ENCODE measurements at places on chromosomes 6 and 20.

- no peak for DNase-seq
Measured at GRCh38 chr20:63117151-63117550, 98.8 kb downstream of the YTHDF1 start.

DNA sequence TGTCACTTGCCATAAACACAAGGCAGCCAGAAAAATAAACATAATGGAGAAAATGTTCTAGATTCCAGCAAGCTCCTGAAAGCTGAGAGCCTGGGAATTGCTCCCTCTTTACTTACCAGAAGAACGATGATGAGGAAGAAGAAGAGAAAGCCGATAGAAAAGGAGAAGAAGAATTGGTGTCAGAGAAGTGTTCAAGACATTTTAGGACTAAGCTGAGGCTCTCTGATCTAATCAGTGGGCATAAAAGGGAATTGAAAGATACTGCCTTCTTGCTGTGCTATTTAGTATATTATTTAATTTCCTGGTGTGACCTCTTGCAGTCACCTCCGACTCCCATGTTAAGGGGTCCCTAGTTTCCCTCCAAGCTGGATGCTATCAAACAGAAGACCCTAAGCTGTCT lies 316.6 kb upstream of the JARID2 start:
- DNase-seq, result no peak

DNA sequence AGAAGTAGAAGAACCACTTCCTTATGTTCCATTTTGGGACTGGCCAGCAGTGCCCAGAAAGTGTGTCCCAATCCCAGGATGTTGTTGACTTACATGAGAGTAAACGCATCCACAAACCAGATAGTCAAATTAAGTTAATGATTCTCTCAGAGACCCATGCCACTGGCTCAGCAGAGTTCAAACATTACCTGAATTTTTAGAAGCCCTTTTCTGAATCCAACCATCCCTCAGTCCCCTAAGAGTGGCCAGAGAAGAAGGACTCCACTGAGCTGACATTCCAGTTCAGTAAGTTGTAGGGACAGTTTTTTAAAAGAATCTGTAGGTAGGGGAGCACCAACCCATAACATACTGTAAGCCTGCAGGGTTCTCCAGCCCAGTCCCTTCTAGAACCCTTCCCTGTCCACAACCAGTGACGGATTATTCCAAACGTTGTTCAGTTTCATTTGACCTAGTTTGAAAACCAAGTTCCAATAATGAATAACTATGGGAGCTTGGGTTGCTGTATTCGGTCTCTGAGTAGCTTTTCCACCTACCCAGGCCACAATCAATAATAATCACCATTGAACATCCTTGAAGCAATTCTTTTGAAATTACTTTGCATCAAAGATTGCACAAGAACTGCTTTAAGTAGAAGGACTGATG lies 153.0 kb downstream of the LPA start:
- no peak for DNase-seq

GRCh38 chr6:136866872-136867416 lies 44.6 kb downstream of the PEX7 start:
- no peak for DNase-seq

- no peak for DNase-seq
Measured at GRCh38 chr20:37877832-37878772, 24.8 kb upstream of the VSTM2L start.

DNA sequence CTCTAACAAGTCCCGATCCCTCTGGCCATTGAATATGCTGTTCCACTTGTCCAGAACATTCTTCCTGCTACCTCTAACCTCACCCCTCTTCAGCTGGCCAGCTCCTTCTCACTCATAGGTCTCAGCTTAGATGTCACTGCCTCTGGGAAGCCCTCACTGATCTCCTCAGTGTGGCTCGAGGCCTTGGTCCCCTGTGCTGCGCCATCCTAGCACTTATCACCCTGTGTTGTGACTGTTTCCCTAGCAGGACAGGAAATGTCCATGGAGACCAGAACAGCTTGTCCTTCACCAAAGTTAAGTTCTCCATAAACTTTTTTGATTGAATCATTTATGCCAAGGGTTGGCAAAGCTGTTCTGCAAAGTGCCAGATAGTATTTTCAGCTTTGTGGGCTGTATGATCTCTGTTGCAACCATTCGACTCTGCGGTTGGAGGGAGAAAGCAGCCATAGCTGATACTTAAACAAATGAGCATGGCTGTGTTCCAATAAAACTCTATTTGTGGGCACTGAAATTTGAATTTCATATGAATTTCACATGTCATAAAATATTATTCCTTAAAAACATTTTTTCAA lies 6.5 kb upstream of the BNIP5 start:
- no peak for DNase-seq

DNA sequence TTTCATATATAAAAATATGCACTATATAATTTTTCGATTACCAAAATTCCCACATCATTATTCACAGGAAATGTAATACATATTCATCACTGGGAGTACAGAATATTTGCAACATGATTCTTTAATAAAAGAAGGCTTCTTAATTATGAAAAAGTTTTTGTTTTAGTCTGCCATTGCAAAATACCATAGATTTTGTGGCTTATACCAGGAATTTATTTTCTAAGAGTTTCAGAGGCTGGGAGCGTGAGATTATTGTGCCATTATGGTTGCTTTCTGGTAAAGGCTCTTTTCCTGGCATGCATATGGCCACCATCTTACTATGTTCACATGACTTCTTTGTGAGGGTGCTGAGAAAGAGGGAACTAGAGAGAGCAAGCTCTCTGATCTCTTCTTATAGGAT lies 306.9 kb upstream of the ADGRB3 start:
- DNase-seq, result no peak

DNA sequence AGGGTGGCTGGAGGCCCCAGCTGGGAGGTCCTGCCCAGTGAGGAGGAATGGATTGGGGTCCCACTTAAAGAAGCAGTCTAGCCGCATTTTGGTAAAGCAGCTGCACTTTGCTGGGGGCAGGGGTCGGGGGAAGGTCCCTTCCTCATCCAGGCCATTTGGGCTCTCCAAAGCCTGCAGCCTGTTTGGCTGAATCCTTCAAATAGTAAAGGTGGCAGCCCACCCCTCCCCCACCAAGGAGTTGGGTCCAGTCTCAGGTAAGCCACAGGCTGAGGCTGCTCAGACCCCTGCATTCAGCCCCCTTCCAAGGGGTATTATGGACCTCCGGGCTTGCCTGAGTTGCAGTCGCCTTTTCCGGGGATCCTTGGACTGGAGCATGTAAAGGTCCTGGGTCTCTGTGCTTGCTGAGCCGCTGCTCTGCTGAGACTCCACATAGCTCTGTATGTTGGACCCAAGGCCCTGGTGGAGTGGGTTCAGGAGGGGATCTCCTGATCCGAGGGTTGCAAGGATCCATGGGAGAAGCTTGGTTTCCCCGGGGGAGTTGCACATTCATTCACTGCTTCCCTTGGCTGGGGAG lies 417.4 kb downstream of the KHDRBS2 start:
- no peak for DNase-seq

- DNase-seq, result no peak
Measured at GRCh38 chr6:151240791-151241642, 1.2 kb downstream of the AKAP12 start.

GRCh38 chr6:29656157-29656556 lies 735 bp upstream of the MOG start:
- peak; percentile 83 for DNase-seq

DNA sequence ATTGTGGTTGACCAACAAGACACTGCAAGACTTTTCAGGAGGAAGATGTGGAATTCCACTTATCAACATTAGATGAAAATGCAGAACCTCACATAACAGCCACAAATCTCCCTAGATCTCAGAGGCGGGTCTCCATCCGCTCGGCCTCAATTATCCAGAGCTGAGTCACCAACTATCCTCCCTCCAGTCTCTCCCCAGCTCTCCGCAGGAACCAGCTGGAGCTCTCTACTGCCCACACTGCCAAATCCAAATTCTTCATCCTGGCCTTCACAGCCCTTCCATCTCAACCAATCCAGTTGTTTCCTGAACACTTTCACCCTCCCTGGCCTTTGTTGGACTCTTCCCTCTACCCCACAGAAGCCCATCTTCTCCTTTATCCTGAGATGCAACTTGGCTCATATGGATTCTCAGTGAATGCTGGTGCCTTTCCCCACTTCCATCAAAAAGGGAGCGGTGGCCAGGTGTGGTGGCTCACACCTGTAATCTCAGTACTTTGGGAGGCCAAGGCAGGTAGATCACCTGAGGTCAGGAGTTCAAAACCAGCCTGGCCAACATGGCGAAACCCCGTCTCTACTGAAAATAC lies 3.5 kb upstream of the TGIF2 start:
- no peak for DNase-seq

GRCh38 chr6:41878246-41878645 lies 16.9 kb downstream of the USP49 start:
- DNase-seq, result no peak

GRCh38 chr6:28638787-28639430 lies 113.2 kb downstream of the GPX5 start:
- no peak for DNase-seq

DNA sequence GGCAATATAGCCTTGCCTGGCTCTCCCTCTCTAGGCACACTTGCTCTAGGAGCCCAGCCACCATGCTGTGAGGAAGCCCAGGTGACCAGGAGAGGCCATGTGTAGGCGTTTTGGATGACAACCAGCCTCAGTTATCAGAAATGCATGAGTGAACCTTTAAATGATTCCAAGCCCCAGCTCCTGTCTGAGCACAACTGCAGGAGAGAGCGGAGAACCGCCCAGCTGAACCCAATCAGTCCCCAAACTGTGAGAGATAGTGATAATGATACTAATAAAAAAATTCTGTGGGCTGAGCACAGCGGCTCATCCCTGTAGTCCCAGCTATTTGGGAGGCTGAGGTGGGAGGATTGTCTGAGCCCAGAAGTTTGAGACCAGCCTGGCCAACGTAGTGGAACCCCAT lies 83.8 kb upstream of the TOX2 start:
- DNase-seq, result no peak

GRCh38 chr20:49785852-49786175 lies 26.8 kb upstream of the SLC9A8 start:
- no peak for DNase-seq

DNA sequence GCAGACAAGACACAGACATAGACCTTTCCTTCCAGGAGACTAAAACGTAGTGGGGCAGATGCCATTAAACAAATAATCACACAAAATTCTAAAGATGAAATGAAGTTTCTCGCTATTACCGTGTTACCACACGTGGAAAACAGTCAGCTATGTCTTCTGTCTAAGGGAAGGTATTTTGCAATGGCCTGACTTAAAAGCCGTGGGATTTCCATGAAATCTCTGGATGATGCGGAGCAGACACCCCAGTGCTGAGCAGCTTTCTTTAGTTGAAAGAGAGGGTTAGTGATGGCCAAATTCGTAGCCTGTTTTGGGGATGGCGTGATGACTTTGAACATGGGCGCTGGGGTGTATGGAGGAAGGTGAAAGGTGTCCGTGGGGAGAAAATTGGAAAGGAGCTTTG lies 281.8 kb downstream of the NRN1 start:
- DNase-seq, result no peak

DNA sequence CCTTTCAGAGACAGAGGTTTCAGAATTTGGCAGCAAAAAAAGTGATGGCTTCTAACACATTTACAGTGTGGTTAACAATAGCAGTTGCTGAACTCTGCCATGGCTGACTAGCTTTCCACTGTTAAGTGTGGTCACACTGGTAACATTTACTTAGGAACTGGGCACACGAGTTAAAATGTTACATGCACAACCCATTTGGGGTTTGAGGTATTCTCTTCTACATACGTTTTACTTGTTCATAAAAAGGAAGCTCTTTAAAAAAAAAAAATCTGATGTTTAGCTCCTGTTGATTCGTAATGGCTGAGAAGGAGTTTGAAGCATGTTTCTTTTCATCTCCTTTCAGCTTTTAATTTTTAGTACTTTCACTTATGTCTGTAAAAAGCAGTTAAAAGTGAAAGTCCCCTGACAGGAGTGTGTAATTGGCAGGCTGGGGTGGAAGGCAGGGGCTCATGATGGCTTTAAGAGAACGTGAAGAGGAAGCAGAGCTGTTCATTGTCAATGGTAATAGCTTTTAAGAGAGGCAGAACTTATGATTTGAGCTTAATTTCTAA lies 245.9 kb downstream of the FARS2 start:
- no peak for DNase-seq

GRCh38 chr20:24011282-24011681 lies 22.7 kb upstream of the GGTLC1 start:
- DNase-seq, result no peak

GRCh38 chr6:134058622-134059366 lies 6.4 kb upstream of the SLC2A12 start:
- DNase-seq, result no peak

DNA sequence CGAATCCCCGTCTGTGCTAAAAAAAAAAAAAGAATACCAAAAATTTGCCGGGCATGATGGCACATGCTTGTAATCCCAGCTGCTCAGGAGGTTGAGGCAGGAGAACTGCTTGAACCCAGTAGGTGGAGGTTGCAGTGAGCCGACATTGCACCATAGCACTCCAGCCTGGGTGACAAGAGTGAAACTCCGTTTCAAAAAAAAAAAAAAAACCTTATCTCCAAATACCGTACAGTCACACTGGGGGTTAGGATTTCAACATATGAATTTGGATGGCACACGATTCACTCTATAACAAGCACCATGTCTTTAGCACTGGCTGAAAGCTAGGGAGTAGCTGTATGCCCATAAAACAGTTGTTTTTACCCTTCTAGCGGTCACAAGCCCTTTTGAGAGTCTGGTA lies 3.8 kb downstream of the SMIM13 start:
- no peak for DNase-seq

DNA sequence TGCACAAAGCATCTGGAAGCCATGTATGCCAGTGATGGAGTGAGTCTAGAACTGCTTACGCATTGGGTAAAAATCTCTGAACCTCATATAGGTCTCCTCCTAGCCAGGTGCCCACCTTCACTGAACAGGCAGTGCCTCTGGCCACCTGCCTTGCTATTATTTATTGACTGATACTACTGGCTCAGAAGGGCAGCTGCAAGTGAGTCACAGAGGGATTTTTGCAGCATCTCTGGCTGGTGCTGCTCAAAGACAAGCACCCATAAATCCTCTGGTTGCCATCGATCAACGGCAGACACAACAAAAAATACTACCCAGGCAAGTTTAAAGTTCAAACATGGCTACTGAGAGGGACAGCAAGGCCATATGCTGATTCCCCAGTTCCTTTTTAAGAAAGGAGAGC lies 279.4 kb downstream of the UBE3D start:
- DNase-seq, result no peak

GRCh38 chr6:158972241-158973233 lies 27.5 kb downstream of the RSPH3 start:
- DNase-seq, result peak; percentile 53

GRCh38 chr6:109441069-109441816 lies 719 bp downstream of the SMPD2 start:
- DNase-seq, result no peak

GRCh38 chr20:278181-278580 lies 12.4 kb downstream of the C20orf96 start:
- no peak for DNase-seq

- no peak for DNase-seq
Measured at GRCh38 chr20:50567860-50568548, 57.8 kb downstream of the PTPN1 start.

DNA sequence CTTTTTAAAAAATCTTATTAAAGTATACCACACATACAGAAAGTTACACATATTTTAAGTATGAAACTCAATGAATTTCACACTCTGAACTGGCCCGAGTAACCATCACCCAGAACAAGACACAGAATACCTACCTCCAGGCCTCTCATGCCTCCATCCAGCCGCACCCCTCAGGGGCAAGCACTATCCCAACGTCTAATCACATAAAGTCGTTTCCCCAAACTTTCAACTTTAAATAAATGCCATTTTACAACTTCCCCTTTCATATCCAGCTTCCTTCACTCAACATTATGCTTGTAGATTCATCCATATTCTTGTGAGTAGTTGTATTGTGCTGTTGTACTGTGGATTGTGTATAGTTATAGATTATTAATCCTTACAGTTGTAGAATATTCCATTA lies 539.1 kb downstream of the CD83 start:
- no peak for DNase-seq
